ENCODE measurements at places on chromosomes 12 and 14.

GRCh38 chr14:94805680-94806288, 35.9 kb upstream of the GSC start:
- DNase-seq, result no peak

- no peak for DNase-seq
Measured at GRCh38 chr14:50791201-50791600, 39.8 kb downstream of the NIN start.

GRCh38 chr14:63421919-63422318, 103.2 kb upstream of the GPHB5 start:
- DNase-seq, result no peak

- DNase-seq, result no peak
Measured at GRCh38 chr12:108798551-108799221, 58.7 kb downstream of the SSH1 start.

DNA sequence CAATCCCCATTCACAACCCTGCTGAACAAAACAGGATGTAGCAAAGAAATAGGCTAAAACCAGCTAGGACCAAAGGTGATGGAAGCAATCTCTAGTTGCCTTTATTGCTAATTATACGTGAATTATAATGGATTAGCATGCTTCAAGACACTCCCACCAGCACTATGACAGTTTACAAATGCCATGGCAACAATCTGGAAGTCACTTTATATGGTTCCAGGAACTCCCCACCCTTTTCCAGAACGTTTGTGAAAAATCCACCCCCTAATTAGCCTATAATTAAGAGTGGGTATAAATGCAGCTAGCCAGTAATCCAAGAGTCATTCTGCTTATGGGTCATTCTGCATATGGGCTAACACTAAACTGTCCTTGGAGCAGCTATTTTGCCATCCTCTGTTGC, 328.7 kb downstream of the FLRT2 start:
- DNase-seq, result no peak

DNA sequence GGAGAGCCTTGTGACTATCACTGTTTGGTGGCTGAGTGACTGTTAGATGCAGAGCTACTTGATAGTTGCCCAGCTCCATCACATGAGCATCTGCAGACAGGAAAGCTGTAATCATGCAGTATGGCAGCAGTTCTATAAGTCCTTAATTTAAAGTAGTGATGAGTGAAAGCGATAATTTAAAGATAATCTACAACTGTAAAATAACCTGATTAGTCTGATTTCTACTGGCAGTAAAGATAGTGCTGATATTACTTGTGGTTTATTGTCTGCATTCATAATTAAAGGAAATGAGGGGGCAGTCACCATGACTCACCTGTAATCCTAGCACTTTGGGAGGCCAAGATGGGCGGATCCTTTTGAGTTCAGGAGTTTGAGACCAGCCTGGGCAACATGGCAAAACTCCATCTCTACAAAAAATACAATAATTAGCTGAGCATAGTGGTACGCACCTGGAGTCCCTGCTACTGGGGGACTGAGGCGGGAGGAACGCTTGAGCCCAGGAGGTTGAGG, 41.2 kb upstream of the PLEKHD1 start:
- no peak for DNase-seq

DNA sequence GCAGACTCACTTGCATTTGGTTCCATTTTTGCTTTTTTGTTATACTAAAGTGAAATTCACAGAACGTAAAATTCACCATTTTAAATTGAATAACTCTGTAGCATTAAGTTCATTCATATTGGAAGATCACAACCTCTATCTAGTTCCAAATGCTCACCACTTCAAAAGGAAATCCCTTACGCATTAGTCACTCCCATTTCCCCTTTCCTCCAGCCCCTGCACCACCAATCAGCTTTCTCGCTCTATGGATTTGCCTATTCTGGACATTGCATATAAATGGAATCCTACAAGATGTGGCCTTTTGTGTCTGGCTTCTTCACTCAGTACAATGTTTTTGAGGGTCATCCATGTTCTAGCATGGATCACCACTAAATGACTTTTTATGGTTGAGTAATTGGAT, 294.5 kb downstream of the KSR2 start:
- DNase-seq, result no peak

DNA sequence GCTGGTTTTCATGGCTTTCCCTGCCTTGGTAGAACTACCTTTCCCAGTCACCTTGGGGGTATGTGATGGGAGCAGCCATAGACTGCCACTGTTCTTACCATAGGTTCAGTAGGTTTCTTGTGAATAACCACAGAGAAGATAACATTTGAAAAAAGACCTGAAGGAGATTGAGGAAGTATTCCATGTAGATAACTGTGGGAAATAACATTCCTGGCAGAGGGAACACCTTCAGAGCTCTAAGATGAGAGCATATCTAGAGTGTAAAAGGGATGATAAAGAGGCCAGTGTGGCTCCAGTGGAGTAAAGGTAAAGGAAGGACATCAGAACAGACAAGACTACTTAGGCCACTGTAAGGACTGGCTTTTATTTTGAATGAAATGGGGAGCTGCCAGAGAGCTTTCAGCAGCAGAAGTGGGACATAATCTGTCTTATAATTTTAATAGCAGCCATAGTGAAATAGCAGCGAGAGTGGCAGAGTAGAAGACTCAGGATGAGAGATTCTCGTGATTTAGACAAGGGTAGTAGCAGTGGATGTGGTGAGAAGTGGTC, 82.6 kb upstream of the KCNH3 start:
- no peak for DNase-seq

- DNase-seq, result no peak
Measured at GRCh38 chr12:1696800-1697199, 5.9 kb downstream of the ADIPOR2 start.

GRCh38 chr12:123655420-123655819, 15.5 kb upstream of the TCTN2 start:
- no peak for DNase-seq

GRCh38 chr12:111296906-111297463, 71.9 kb downstream of the PHETA1 start:
- no peak for DNase-seq

- no peak for DNase-seq
Measured at GRCh38 chr12:77645966-77646598, 184.6 kb upstream of the NAV3 start.

DNA sequence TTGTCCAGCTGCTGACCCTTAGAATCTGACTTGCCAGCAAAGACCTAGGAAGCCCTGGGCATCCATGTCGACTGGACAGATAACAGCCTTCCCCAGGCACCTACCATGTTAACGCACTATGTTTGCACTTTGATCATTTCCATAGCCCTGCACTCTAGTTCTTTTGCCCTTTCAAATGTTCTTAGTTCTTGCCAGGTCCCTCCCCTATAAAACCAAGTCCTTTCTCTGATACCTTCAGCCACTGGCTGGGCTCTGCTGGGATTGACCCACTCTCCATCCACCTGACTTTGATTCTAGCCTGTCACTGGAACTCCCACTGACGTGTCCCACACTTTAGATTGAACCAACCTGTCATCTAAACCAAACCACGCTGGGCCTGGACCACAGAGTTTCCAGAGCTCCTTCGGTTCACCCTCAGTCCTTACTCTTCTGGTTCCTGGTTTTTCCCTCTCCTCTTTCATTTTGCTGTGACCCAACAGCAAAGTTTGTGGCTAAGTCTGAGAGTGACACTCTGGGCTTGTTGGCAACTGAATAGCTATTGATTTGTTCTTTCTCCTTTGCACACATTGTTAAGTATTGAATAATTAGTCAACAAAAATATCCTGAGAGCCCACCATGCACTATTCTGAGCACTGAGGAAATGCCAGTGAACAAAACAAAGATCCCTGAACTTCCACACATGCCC, 51.8 kb upstream of the STK38L start:
- no peak for DNase-seq

GRCh38 chr14:106564058-106564643, 1037.8 kb downstream of the TMEM121 start:
- peak; percentile 12 for DNase-seq

DNA sequence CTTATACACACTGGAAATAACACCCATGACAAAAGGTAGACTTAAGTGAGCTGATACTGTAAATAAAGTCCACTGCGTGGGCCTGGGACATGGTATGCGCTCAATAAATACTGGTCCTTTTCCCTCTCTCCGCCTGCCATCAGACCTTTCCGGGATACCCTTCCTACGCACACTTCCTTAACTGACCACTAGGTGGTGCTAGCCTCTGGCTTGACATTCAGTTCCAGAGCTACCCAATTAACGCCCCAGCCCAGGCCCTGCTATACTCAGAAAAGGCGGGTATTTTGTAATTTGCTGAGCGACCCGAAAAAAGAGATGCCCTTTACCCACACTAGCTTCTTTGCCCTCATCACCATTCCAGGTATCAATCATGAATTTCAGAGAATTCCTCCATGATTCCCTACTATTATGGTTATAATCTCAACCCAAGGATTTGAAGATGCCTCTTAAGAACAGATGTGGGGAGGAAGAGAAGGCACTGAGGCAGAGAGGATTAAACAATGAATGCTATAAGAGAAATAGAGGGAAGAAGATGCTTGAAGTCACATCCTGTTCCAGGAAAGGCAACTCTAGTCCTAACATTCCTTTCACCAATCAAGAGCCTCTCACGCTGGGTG, 3.9 kb upstream of the LRP1 start:
- peak; percentile 13 for DNase-seq

GRCh38 chr14:37870632-37871346, 275.4 kb downstream of the TTC6 start:
- DNase-seq, result no peak

DNA sequence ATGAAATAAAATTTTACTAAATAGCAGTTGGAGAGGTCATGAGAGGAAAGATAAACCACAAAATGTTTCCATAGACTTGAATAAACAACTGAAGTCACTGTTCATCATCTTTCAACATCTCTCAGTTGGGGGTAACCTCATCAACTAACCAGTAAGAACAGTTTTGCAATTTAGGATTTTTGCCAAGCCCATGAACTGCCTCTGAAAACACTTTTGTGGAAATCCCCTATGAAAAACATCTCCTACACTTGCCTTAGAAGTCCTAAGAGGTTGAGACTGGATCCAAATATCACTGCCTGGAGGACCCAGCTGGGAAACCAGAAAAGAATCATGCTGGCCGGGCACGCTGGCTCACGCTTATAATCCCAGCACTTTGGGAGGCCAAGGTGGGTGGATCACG, 273.1 kb downstream of the C12orf50 start:
- no peak for DNase-seq

DNA sequence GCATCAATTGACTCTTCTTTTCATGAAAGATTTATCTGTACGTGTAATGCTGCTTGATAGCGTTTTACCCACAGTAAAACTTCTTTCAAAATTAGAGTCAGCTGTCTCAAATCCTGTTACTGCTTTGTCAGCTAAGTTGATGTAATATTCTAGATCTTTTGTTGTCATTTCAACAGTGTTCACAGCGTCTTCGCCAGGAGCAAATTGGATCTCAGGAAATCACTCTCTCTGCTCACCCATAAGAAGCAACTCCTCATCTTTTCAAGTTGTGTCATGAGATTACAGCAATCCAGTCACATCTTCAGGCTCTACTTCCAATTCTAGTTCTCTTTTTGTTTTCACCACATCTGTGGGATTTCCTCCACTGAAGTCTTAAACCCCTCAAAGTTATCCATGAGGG, 9.5 kb downstream of the PCNX1 start:
- DNase-seq, result no peak

GRCh38 chr12:48907245-48907644, 18.0 kb downstream of the FKBP11 start:
- DNase-seq, result no peak

DNA sequence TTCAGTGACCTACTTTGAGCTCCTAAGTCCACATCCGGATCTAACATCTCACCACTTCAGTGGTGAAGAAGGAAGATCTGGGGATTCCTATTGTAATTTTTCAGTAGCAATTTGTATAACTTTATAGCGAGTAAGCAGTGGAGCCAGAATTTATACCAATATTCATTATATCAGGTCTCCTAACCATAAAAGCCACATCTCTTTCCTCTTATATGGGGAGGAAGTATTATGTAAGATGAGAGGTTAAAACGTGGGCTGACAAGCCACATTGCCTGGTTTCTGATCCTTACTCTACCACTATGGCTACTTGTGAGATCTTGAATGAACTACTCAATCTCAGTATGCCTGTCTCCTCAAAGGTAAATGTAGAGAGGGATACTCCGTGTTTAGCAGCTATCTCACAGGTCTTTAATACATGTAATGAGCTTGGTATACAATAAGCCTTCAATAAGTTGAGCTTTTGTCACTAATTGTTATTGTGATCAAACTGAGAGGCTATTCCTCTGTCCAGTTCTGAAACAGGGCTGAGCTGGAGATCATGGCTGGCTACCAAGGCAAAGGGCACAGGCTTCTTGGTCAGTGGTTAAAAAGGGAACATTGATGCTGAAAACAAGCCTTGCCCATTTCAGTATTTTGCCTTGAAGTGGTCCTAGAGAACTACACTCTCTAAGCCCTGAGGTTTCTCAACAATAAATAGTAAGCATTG, 3.3 kb upstream of the TMEM117 start:
- DNase-seq, result no peak

- no peak for DNase-seq
Measured at GRCh38 chr12:105978276-105978675, 160.5 kb downstream of the NUAK1 start.

GRCh38 chr14:28571636-28572035, 195.0 kb upstream of the FOXG1 start:
- DNase-seq, result no peak

DNA sequence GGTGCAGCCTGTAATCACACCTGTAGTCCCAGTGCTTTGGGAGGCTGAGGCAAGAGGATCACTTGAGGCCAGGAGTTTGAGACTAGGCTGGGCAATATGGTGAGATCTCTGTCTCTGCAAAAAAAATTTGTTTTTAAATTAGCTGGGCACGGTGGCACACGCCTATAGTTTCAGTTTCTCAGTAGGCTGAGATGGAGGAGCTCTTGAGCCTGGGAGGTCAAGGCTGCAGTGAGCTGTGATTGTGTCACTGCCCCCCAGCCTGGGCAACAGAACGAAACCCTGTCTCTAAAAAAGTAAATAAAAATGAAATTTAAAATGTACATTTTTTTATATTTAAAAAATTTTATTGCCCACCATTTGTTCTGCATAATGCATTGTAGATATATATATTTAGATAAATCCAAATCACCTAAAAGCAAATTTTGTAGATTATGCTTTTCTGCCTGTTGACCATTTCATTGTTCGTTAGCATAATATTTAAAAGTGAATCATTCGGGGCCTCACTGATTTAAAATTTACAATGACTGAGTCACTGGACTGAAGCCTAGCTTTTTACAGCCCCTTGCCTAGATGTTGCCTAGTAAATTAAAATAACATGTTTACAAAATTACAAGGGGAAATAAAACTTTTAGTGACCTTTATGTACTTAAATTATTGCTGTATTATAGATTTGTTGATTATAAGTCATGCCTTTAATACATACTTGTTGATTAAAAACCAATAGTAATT, 87.9 kb downstream of the USP15 start:
- DNase-seq, result no peak

DNA sequence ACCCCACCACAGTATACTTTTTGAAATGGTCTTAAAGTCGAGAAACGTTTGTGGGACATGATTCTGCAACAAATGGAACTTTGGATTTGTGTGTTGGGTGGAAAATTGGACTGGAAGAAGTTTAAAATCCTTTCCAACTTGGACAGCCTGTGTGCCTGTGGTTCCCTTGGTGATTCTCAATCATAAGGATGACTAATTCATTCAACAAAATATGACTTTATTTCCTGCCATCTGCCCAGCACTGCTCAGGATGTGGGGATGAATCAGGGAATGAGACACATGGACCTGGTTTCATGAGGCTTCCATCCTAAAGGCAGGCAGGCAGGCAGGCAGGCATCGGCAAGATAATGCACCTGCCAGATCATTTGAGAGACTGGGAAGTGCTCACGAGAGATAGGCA, 57.3 kb upstream of the TMEM132D start:
- no peak for DNase-seq
